Activated effector memory CD4-positive, alpha-beta T cell treated with Interleukin-2 at 50 U/mL for 16 hours (primary cell): ENCODE measurements at places on chromosomes 13 and 19.

GRCh38 chr13:84553227-84553626 is 671.0 kb upstream of the SLITRK1 start:
- DNase-seq: no peak

- DNase-seq: no peak
These were observed 100.7 kb downstream of the FREM2 start for GRCh38 chr13:38787550-38787949.

DNA sequence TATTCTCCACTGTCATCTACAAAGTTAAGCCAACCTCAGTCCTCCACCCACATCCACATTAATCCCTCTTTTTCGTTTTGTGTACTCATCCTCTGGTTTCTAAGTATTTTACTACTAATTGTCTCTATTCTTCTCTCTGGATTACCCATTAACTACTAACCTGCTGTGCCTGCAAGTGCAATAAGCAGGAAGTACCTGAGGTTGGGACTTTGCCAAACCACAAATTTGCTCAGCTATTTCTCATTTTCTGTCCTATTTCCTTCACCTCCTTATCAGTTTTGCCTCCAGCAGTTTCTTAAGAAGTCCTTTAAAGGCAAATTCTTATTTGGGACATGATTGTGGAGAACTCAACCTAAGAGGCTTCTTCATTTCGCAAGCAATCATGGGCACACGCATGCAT is 1708.9 kb downstream of the SLITRK5 start:
- no peak for DNase-seq

DNA sequence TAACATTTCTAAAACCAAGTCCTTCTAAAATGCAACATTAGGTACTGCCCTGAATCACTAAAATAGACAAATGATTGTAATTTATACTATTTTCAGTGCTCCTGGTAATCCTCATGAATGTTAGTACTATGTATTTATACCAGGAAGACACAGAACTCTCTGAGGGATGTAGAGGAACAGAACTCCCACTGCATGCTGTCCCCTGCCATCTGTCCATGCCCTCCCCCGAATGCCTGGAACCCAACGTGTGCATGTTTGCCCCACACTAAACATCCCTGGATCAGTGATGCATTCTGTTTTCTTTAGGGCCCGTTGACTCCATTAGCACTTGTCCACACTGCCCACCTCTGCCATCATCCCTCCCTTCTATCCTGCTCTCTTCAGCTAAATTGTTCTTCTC is 26.5 kb downstream of the ENOX1 start:
- no peak for DNase-seq

DNA sequence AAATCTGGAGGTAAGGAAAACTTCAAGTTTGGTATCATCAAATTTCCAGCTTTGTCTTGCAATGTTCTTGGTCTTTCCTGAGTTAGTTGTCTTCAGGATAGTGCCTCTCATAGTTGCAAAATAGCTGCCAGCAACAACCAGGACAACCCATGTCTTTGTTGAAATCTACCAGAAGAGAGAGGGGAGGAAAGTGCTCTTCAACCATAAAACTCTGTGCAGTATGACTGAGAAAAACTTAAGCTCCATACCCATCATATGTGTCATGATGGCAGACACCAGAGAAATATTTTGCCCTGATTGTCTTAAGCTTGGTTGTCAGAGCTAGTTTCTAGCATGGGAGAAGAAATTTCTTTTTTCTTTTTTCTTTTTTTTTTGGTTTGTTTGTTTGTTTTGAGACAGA is 103.3 kb downstream of the SPRY2 start:
- DNase-seq: no peak

GRCh38 chr13:112449545-112449930 is 73.4 kb downstream of the SPACA7 start:
- no peak for DNase-seq
